ENCODE measurements at places on chromosomes 11 and 22. TPM values are rescaled to one million over a fixed set of nuclear protein-coding genes. Genes with fewer than 3 reads are reported as not detected.
A peak's percentile ranks its signal among the peaks of the same experiment; 100 is the strongest.

GRCh38 chr11:131411636-131412035 is 41.2 kb downstream of the NTM start:
- no peaks in the 10 kb centered on the region for H3K4me1 ChIP-seq
- no peaks in the 10 kb centered on the region for H3K27me3 ChIP-seq
- H3K27ac ChIP-seq: no peak overlapping the region
- no peaks in the 10 kb centered on the region for H3K36me3 ChIP-seq

- H3K36me3 ChIP-seq: no peaks in the 10 kb centered on the region
- H3K4me3 ChIP-seq: no peak overlapping the region
- H3K27me3 ChIP-seq: no peaks in the 10 kb centered on the region
- H3K27ac ChIP-seq: no peak overlapping the region
- H3K4me1 ChIP-seq: no peaks in the 10 kb centered on the region
- DNase-seq: no peak
Measured at GRCh38 chr11:7143908-7144307, 55.1 kb downstream of the RBMXL2 start.

OR5AP2 gene
- not detected for total RNA-seq

GRCh38 chr11:65814131-65814985 is 19.4 kb upstream of the SNX32 start:
- no peak overlapping the region for H3K27ac ChIP-seq
- H3K4me3 ChIP-seq: no peak overlapping the region
- no peaks in the 10 kb centered on the region for H3K36me3 ChIP-seq
- no peak for DNase-seq

- peaks cover 21% of the 10 kb centered on the region for H3K4me1 ChIP-seq
- no peak for DNase-seq
- no peak overlapping the region for H3K27ac ChIP-seq
- H3K4me3 ChIP-seq: no peak overlapping the region
- no peaks in the 10 kb centered on the region for H3K36me3 ChIP-seq
Measured at GRCh38 chr11:68008381-68009337, 1.5 kb upstream of the ALDH3B1 start.

DNA sequence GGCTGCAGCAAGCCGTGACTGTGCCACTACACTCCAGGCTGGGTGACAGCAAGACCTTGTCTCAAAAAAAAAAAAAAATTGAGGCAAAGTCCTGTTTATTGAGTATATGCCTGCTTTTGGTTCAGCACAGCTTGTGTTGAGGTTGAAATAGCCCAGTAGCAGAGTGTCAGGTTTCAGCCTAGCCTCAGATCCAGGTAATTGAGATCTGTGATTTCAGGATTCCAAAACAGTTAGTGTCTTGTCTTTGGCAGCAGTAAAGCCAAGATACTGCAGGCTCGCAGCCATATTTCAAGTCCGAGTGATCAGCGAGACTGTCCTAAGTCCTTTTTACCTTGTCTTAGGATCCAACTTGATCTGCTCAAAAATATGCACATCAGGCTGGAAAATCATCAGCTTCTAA is 27.0 kb downstream of the CUL5 start:
- H3K4me1 ChIP-seq: peaks cover 12% of the 10 kb centered on the region
- peaks cover 24% of the 10 kb centered on the region for H3K36me3 ChIP-seq
- DNase-seq: no peak
- H3K27ac ChIP-seq: no peak overlapping the region

CD3D gene
- total RNA-seq: 491 TPM

DNA sequence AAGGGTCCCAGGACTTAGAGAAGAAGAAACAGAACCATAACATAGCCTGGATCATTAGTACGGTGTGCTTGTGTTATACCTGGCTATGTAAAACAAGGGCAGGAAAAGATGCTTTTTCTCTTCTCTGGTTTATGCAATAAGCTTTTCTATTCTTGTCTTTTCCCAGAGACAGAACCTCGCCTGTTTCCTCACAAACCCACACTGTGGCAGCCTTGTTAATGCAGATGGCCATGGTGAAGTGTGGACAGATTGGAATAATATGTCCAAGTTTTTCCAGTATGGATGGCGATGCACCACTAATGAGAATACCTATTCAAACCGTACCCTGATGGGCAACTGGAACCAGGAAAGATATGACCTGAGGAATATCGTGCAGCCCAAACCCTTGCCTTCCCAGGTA is 2.9 kb downstream of the CFAP68 start:
- no peak for DNase-seq
- H3K4me1 ChIP-seq: peaks cover 26% of the 10 kb centered on the region
- no peak overlapping the region for H3K4me3 ChIP-seq
- no peak overlapping the region for H3K27ac ChIP-seq
- H3K36me3 ChIP-seq: peaks cover 7% of the 10 kb centered on the region

GRCh38 chr11:62419314-62419929 is 589 bp downstream of the SCGB1A1 start:
- no peak overlapping the region for H3K27ac ChIP-seq
- no peaks in the 10 kb centered on the region for H3K27me3 ChIP-seq
- no peak overlapping the region for H3K4me3 ChIP-seq
- no peak for DNase-seq
- no peaks in the 10 kb centered on the region for H3K4me1 ChIP-seq
- no peaks in the 10 kb centered on the region for H3K36me3 ChIP-seq

GRCh38 chr11:45512471-45513148 is 152.8 kb downstream of the CHST1 start:
- H3K4me3 ChIP-seq: no peak overlapping the region
- no peak overlapping the region for H3K27ac ChIP-seq
- no peaks in the 10 kb centered on the region for H3K36me3 ChIP-seq
- DNase-seq: no peak
- H3K27me3 ChIP-seq: peaks cover 4% of the 10 kb centered on the region

- no peaks in the 10 kb centered on the region for H3K36me3 ChIP-seq
- H3K27ac ChIP-seq: no peak overlapping the region
- H3K4me1 ChIP-seq: no peaks in the 10 kb centered on the region
- H3K4me3 ChIP-seq: no peak overlapping the region
Measured at GRCh38 chr11:15507592-15507991, 392.9 kb downstream of the INSC start.

CRYBB3 gene
- total RNA-seq: not detected

- no peak overlapping the region for H3K4me3 ChIP-seq
- H3K36me3 ChIP-seq: no peaks in the 10 kb centered on the region
- H3K27ac ChIP-seq: no peak overlapping the region
- H3K4me1 ChIP-seq: no peaks in the 10 kb centered on the region
- no peak for DNase-seq
Measured at GRCh38 chr11:11755871-11756270, 85.9 kb upstream of the USP47 start.

GRCh38 chr22:25282346-25282670 is 62.9 kb downstream of the CRYBB2 start:
- H3K27ac ChIP-seq: no peak overlapping the region
- peak overlapping the region; percentile 26 for H3K4me3 ChIP-seq

DNA sequence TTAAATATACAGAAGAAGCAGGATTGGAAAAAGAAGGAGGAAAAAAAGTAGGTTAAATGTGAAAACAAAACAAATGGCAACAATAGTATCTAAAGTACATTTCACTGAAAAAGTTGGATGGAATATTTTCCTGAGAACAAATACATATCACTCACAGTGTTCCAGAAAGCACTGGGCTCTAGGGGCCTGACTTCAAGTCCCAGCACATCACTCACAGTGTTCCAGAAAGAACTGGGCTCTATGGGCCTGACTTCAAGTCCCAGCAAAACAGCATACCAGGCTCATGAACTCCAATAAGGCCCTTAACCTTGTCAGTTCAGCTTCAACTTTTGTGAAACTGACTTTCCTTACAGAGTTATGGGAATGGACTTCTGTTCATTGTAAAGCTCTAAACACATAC is 46.0 kb upstream of the CCDC34 start:
- no peak overlapping the region for H3K4me3 ChIP-seq
- DNase-seq: no peak
- peaks cover 3% of the 10 kb centered on the region for H3K27me3 ChIP-seq
- no peaks in the 10 kb centered on the region for H3K4me1 ChIP-seq
- no peaks in the 10 kb centered on the region for H3K36me3 ChIP-seq

- H3K27ac ChIP-seq: no peak overlapping the region
- H3K27me3 ChIP-seq: no peaks in the 10 kb centered on the region
- H3K4me1 ChIP-seq: peaks cover 5% of the 10 kb centered on the region
- no peak overlapping the region for H3K4me3 ChIP-seq
Measured at GRCh38 chr11:125093502-125093901, 17.9 kb downstream of the TMEM218 start.

TLCD5 gene
- total RNA-seq: 1.7 TPM
